ENCODE measurements at places on chromosomes 3 and 15.

- no peak for DNase-seq
Observed at GRCh38 chr3:105323274-105323599, 43.5 kb upstream of the ALCAM start.

DNA sequence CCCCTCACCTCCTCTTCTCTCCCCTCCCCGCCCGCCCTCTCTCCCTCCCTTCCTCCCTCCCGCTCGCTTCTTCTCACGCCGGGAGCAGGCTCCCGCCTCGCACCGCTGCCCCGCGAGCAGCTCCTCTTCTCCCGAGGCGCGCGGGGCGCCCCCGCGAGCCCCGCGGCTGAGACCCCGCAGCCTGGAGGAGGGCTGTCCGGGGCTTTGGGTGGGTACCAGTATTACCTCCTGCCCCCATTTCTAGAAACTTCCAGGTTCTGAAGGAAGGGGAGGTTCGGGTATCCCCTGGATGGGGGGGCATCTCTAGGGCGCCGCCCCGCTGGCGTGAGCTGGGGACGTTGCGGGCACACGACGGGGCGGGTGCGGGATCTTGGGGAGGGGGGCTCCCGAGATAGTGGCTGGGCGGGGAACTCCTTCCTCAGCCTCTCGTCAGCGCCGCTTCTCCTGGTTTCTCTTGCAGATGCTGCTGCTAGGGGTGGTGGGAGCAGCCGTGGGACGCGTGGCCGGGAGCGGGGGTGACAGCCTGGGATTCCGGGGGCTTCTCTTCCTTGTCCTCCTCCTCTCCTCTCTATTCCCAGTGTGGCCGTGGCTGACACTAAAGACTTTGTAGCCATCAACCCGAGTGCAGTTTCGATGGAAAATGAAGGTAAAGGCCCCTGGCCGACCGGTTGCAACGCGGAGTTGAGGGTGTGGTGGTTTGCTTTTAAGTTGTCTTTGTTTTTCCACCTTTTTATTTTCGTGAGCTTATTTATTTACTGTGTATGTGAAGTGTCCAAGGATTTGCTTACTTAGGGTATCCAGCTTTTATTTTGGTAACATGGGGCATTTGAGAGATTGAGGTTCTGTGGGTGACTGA lies 474 bp downstream of the ATP2C1 start:
- DNase-seq, result peak; percentile 14

DNA sequence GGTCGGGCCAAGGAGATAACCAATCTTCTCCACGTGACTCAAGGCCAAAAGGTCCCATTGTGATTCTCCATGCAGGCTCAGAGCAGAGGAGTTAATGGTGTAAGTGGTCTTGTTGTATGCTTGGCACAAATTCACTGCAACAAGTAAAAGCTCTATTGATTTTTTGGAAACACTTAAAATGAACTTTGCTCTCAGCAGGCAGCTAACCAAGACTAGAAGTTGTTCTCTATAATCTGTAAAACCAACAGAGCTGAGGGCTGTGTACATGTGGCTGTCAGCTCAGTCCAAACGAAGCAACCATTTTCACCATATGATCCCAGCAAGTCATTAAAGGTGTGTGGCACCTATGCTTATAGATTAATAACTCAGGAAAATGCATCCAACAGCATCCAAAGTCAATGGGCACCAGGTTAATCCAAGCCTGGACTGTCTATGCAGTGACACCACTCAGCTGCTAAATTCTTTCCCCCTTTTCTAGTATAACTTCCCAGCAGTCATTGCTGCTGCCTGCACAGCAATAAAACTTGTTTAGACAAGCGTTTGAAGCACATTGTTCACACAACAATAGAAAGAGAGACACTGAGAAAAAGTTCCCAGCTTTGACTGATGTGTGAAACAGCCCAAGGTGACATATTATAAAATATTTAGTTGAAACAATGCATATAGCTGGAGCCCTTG lies 603.8 kb upstream of the ADAMTS9 start:
- DNase-seq, result no peak

DNA sequence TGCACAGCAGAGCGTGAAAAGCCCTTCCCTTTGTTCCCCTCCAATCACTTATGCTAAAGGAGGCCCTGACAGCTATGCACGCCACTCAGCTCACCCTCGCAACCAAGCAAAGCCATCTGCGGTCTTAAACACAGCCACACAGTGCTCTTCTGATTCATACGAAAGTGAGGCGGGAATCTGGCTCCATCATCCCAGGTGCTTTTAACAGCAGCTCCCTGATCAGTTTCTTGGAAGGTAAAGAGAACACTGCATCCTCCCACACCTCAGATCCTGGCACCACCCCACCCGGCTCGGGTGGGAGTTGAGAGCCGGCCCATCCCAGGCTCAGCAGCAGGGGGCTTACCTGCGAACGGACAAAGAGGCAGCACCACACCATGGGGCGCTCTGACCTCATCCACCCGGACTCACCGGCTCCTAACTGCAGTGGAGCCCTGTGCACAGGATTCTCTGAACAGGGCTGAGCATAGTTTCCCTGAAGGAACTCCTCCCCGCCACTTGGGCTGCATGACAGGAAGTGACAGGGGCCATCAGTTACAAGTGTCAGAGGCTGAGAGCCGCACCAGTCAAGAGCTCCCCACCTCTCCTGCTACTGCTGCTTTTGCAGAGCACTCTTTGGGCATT lies 114.3 kb upstream of the ARHGEF3 start:
- DNase-seq, result peak; percentile 59

DNA sequence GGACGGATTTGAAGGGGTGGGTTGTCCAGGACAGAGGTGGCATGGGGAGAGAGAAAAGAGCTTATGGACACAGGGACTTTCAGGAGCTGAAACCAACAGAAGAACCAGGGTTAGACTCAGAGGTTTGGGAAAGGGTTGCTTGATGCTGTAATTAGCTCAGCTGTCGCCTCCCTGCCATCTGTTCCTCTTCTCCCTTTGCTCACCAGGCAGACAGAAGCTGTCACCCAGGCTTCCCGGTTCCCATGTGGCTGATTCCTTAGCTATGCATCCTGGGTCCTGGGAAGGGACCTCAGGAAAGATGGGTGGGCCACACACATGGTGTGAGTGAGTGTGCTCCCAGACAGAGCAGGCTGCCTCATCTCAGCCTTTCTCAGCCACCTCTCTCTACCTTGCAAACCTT lies 14.1 kb downstream of the PTPN23 start:
- DNase-seq, result no peak

DNA sequence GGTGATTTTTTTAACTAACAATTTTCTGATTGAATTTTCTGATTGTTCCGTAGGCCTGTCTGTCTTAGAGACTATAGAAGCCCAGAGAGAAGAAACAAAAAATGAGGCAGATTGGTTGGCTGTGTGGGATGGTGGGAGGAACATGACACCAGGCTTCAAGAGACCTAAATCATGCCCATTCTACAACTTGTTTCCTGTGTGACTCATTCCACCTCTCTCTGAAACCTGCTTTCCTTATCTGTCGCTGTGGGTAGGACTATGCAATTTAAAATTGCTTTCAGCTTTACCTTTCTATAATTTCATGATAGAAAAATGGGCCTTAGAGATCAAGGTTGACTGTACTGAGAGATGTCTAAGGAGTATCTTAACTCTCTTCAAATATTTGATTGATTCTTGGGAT lies 44.5 kb downstream of the OXNAD1 start:
- no peak for DNase-seq

- no peak for DNase-seq
Observed at GRCh38 chr3:99504258-99504657, 134.1 kb upstream of the COL8A1 start.

DNA sequence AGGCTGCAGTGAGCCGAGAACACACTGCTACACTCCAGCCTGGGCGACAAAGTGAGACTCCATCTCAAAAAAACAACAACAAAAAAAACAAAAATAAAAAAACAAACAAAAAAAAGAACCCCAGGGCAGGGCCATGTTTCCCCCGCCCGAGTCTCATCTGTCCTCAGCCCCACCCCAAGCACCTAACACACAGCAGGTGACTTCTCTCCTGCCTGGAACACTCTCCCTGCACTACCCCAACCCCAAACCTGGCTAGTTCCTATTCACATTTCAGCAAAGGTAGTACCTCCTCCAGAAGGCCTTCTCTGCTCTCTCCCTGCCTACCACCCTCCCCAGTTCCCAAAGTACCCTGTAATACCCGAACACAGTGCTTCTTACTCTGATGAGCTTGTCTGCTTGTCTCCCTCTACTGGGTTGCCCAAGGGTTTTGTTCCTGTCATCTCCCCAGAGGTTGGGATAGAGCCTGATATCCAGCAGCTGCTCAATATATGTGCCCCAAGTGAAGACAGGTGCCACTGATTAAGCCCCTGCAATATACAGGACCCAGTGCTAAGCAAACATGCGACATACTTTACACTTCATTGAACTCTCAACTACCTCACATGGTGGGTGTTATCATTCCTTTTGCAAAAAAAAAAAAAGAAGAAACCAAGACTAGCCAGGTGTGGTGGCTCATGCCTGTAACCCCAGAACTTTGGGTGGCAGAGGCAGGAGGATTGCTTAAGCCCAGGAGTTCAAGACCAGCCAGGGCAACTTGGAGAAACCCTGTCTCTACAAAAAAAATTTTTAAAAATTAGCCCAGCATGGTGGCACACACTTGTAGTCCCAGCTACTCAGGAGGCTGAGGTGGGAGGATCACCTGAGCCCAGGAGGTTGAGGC lies 103.6 kb downstream of the DAPK2 start:
- no peak for DNase-seq

- no peak for DNase-seq
Observed at GRCh38 chr3:155211266-155211665, 82.2 kb downstream of the STRIT1 start.

DNA sequence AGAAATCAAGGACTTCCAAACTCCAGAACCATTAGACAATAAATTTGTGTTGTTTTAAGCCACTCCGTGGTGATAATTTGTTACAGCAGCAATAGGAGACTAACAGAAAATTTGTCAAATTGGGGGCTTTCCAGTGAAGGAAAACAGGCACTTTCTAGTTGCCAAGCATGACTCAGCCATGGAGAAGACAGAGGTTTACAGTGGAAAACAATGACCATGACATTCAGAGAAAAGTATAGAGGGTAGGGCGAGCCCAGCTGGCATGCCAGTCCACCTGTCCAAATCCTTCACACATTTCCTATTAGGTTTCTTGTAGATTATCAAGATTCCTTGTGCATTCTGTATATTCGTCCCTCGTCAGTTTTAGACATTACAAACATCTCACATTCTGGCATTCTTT lies 24.9 kb downstream of the SLCO2A1 start:
- no peak for DNase-seq

- DNase-seq, result no peak
Observed at GRCh38 chr3:188523291-188523690, 369.3 kb downstream of the LPP start.
